Activated T-cell treated with anti-CD3 and anti-CD28 coated beads, Interleukin-2, amount 50 U/mL, for 1 hour (primary cell): ENCODE measurements at places on chromosomes 6 and 20.
A peak's percentile ranks its signal among the peaks of the same experiment; 100 is the strongest.

DNA sequence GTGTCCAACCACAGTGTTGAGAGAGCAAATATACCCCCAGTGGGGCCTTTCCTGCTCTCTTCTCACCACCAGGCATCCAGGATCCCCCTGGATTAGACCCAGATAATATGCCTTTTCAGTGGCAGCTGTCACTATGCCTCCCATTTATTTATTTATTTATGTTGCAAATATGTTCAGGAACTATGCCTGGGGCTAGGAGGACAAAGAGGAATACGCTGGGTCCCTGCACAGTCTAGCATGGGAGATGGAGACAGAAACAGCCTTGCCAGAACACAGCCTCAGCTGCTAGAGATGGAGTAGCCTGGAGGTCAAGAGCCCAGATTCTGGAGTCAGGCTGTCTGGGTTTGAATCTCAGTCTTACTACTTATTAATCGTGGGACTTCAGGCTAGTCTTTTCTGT lies 74.6 kb upstream of the LRFN2 start:
- no peak for DNase-seq

DNA sequence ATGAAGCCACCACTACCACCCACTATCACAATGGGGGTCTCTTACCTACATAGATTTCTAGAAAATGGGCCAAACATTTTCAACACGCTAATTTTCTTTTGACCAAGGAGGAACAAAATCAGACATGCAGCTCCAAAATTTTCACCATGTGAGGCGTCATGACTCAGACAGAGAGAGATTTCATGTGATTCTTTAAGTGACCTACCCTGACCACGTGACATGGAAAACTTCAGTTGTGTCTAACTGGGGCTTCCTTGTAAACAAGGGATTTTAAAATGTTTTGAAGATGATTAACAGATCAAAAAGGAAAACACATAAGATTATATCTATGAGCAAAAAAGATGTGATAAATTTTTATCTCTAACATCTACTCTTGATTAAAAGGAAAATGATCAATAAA lies 199.2 kb downstream of the TBXT start:
- no peak for DNase-seq

DNA sequence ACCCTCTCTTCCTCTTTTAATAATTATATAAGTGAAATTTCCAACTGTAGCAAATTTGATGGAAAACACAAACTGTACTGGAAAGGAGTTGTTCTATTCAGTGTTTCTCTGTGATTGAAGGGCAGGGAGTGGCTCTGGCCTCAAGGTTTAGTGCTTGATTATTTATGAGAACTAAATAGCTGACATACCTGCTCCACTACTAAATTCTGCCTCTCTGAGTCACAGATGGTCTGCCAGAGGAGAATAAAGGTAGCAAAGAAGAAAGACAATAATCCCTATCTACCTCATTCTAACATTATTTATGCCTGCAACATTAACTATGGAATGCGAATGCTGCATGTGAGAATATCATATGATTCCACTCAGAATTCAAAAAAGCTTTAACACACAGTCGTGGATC lies 9.3 kb downstream of the BMP5 start:
- DNase-seq: no peak

DNA sequence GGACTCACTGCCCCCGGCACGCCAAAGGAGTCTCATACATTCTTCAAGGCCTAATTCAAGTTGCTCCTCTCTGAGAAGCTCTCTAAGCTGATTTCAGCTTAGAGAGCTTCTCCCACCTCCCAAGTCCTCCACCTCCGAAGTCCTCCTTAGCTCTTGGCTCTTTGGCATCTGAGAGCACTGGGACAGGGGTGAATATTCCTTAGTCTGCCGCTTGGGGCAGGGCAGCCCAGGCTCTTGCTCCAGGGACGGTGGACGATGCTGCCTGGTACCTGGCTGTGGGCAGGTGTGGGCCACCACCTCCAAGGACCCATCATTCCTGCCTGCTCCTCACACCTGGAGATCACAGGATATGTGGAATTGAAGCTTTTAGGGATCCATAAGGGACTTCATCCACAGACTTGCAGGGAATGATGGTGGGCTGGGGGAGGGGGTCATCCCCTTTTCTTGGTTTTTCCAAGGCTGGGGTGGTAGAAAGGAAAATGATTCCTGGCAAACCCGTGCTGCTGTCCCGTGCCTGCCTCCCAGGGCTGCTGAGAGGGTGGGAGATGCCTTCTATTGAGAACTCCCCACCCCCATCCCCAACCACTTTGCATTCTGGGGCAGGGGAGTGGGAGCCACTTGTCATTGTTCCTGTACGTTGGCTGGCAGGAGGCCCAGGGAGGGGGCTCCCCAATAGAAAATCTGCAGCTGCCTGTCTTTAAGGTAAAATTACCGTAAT lies 57.4 kb downstream of the ARHGAP40 start:
- peak; percentile 43 for DNase-seq

DNA sequence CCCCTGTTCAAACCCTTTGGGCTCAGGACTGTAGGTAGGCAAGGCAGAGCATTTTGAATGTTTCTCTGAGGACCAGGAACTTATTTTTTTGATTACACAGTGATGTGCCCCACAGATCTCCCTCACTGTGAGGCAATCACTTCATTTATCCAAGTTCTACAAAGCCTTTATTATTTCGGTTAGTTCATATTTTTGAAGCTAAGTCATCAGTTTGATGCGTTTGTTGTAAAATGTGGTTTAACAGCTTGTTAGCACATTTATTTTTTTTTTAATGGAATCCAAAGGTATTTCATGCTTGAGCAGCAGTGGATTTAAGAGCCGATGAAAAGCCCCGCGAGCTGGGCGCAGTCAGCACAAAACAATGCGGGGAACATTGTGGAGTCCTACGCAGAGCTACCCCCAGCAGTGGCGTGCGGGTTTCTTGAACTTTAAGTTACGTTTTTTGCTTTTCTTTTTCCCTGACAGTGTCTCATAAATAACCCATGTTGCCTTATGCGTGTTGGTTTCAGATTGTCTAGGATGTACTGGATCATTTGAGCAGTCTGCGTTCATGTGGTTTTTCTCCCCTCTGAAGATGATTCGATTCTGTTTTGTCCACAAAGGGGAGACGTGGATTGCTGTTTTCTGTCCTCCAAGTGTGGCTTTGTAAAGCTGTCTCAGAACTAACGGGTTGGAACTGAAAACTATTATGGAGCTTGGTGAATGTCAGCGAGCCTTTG lies 233.6 kb upstream of the BMP2 start:
- no peak for DNase-seq

- no peak for DNase-seq
Measured at GRCh38 chr6:117288083-117288715, 22.8 kb downstream of the VGLL2 start.

DNA sequence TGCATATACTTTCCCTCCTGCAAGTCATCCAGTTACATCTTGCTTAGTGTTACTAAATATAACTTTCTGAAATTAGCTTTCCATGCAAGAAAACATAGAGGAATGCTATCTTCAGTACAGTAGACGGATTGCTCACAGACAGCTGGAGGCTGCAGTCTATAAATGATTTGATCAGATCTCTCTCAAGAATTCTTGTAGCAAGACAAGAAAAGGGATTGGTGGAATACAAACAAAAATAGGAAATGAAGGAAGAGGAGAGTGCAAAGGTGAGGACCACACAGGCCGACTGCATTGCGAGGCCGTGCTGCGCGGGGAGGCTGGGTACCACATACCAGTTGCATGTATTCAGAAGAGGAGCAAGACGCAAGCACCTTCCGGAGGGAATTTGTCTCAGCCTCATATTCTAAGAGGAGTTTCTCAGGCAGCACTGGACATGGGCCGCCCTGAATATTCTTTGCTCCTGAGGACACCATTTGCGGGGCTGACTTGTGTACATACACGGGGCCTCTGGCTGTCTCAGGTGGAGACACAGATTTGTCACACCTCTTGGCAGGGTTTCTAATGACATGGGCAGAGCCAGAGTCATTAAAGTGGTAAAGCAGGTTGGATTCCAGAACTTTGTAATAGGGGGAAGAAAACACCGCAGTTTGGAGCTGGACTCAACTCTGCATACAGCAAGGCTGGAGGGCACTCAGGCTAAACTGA lies 22.7 kb upstream of the KIF25 start:
- DNase-seq: no peak

DNA sequence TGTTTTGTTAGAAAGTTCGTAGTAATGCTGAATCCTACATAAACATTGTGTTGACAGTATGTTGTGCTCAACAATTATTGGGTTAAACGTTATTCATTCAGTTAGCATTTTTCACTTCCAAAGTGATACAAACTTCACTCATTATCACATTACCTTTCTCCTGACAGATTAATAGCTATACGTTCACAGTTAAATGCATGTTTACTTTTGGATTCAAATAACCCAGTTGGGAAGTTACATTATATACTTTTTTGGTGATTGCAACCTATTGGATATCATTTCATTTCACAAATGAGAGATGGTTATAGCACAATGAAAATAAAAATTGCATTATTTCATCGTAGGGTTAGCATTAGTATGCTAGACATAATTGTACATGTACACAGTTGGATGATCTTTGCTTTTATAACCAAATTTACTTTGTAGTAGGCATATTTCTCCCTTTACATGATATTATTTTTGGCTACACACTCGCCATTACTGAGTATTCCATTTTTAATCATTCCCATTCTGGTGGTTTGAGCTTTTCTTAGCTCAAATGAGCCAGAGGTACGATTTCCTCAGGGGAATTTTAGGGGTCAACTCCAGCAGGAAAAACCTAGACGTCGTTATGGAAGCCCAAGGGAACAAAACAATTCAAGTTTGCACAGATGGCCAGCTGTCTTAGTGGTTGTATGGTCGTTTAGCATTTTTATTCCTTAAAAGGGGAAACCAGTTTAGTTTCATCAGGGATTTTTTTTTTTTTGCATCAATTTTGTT lies 2.1 kb upstream of the HIVEP1 start:
- no peak for DNase-seq

DNA sequence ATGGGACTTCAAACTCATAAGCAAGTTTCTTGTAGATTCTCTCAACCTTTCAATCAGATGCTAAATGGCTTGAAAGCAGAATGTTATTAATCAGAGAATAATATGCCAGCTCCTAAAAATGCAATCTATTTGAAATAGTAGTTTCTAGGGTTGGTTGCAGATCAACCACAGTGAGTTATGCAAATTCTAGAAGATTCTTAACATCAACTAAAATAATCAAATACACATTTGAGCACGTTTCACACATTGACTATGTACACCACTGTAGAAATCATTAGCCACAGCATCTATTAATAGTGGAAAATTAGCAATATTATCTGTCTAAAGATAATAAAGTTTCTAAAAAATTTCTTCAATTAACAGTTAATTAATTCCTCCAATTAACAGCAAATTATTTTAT lies 141.9 kb upstream of the GJE1 start:
- DNase-seq: no peak
